ENCODE measurements at places on chromosomes 6 and 20.

GRCh38 chr20:20571068-20571780 is 141.2 kb downstream of the RALGAPA2 start:
- DNase-seq: no peak

GRCh38 chr20:53298911-53299310 is 294.7 kb downstream of the ZNF217 start:
- DNase-seq: no peak

DNA sequence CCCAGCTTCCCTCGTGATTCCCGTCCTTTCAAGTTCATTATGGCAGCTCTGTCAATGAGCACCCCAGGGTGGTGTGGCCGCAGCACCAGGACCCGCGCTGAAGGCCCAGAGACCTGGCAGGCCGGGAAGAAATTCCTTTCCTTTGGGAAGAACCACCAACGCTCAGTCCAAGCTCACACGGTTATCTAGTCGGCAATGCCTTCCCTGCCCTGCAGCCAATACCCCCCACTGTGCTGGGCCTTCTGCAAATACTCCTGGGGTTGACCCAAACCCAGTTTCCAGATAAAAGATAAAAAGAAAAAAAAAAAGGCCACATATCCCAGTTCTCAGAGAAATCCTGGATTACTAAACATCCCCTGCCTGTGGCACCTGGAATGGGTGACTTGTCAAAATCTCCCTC is 28.7 kb downstream of the PXDC1 start:
- DNase-seq: no peak

DNA sequence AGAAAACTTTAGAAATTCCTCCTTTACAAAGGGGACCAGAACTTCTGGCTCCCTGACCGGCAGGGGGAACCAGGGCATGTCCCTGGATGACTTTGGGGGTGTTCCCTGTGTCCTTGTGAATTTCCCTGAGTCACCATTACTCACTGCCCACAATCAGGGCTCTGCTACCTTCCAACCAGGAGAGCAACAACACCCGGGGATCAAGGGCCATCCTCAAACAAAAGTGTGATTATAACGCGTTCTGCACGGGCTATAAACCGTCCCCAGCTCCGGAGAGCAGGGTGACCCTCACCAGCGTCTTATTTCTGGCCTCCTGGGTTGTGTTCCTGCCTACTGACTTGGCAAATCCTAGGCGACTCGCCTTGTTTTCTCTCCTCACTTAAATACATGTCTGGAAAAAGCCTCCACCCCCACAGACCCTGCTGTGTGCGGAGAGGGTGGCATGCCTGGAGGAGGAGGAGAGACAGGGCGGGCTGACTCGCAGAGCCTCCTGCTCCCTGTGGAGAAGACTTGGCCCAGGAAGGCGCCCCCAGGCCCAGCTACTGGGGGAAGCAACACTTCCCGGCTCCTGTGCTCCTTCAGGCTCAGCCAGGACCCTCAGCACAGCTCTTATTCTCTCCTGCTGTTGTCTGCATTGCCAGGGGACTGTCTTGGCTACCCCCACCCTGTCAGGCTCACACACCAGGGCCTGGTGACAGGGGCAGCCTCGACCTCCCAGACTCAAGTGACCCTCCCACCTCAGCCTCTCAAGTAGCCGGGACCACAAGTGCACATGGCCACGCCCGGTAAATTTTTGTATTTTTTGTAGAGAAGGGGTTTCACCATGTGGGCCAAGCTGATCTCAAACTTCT is 54.1 kb downstream of the FGD2 start:
- DNase-seq: no peak

DNA sequence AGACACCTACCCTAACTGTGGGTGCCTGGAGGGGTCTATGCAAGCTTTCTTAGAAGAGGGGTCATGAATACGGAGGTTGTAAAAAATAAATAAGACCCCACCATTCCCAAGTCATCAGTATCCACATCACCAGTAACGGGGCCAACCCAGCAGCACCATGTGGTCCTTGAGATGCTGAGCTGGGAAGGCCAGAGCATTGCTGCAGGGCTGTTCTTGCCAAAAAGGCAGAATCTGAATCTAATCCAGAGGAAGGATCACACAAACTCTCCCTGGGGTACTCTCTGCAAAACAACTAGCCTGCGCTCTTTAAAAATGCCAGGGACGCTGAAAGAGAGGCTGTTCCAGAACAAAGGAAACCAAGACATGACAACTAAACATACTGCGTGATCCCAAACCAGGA is 43.2 kb downstream of the SSR1 start:
- no peak for DNase-seq

DNA sequence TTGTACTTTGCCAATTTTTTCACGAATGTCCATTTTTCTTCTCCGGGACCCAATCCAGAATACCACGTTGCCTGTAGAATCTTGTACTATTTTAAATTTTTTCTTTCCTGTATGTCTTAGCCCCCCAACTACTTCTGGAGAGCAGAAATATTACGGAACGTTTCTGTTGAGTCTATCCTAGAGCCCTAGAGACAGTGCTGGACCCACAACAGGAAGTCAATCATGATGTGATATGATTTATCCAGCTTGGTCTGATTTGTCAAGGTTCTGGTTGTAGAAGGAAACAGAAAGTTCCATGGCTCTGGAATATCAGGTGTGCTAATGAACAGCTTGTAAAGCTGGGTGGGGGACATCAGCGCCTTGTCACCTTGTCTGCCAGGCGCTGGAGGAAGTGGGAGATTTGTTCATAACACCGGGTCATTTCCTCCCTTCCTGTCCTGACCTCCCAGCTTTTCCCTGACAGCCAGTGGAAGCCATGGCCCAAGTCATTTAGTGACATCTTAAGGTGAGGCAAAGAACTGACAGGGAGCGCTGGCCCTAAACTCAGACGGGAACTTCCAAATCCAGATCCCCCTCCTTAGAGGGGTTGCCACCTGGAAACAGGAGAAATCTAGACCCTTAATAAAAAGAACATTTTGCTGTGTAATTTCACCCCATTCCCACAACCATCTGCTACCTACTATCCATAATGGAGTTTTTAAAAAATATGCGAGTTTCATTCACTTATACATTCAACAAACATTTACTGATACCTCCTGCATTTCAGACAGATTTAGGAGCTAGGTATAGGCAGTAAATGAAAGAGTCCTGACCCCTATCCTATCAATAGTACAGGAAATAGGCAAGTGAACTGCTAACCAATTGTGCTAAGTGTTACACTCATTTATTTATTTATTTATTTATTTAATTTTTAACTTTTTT is 130.5 kb downstream of the ZFP64 start:
- DNase-seq: no peak

- no peak for DNase-seq
Observed at GRCh38 chr20:44888226-44889103, 3.0 kb downstream of the YWHAB start.

GRCh38 chr6:124903797-124904196 is 58.4 kb upstream of the RNF217 start:
- DNase-seq: no peak

DNA sequence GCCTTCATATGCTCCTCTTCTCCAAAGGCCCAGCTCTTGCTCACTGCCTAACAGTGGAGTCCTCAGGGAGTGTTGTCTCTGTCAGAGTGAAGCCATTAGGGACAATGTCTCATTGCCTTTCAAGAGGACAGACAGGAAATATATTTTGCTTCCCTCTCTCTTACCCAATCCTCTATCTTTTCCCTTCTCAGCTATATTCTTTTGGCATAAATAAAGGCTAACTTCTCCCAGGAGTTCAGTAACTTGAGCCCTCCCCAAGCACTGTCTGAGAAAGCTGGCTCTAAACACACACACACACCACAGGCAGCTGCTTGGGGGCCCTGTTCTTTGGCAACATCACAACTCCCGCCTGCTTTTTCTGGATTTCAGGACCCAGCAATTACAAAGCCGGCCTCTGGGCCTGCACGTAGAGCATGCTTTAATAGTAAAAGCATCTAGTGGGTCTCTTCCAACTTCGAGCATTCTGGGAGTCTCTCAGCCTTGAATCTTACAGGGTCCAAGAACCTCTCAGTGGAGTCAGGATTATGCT is 34.7 kb upstream of the LAMA4 start:
- no peak for DNase-seq

DNA sequence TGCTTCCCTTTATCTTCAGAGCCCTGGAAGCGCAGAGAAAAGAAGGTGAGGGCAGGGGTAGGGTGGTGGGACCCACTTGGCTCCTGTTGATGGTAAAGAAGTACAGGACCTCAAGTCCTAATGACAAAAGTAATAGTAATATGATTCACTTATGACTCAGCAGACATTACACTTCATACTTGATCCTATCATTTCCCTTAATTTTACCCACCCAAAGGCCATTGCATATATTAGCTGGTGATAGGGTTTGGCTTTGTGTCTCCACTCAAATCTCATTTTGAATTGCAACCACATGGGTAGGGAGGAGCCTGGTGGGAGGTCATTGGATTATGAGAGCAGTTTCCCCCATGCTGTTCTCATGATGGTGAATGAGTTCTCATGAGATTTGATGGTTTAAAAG is 880.7 kb downstream of the KIF16B start:
- DNase-seq: no peak

DNA sequence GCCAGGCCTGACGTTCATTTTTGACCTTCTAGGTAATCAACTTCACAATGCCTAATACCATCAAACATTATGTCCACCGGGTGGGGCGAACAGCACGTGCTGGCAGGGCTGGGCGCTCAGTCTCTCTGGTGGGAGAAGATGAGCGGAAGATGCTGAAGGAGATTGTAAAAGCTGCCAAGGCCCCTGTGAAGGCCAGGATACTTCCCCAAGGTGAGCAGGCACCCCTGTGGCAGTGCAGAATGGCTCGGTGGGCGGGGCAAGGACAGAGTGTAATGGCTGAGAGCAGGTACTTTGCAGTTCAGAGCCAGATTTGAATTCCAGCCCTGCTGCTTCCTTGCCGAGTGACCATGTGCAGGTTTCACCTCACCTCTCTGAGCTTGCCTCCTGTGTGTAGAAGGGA is 17.1 kb downstream of the DDX27 start:
- DNase-seq: no peak

- no peak for DNase-seq
Observed at GRCh38 chr6:8014947-8015346, 49.2 kb downstream of the BLOC1S5 start.

GRCh38 chr20:38873050-38873581 is 53.1 kb upstream of the FAM83D start:
- DNase-seq: peak; percentile 90

DNA sequence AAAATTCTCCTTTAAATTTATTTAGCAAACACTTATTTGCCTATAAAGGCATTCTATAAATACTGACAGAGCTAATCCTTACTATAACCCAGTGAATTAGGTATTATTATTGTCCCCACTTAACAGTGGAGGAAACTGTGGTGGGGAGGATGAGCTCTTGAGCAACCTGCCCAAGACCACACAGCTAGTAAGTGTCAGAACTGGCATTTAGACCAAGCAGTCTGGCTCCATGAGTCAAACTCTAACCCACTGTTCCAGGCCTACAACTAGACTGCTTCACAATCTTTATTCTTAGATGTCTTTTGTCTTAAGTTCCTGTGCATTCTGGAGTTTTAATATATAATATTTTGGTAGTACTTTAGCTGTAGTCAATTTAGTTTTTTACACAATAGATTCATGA is 530.8 kb downstream of the BCKDHB start:
- no peak for DNase-seq

GRCh38 chr6:5866547-5867051 is 140.1 kb downstream of the NRN1 start:
- no peak for DNase-seq

GRCh38 chr6:31907158-31907813 is 5.4 kb upstream of the ZBTB12 start:
- no peak for DNase-seq

- DNase-seq: no peak
Observed at GRCh38 chr20:14553774-14554534, 216.5 kb upstream of the FLRT3 start.

- DNase-seq: no peak
Observed at GRCh38 chr6:37648465-37649330, 49.0 kb downstream of the MDGA1 start.

DNA sequence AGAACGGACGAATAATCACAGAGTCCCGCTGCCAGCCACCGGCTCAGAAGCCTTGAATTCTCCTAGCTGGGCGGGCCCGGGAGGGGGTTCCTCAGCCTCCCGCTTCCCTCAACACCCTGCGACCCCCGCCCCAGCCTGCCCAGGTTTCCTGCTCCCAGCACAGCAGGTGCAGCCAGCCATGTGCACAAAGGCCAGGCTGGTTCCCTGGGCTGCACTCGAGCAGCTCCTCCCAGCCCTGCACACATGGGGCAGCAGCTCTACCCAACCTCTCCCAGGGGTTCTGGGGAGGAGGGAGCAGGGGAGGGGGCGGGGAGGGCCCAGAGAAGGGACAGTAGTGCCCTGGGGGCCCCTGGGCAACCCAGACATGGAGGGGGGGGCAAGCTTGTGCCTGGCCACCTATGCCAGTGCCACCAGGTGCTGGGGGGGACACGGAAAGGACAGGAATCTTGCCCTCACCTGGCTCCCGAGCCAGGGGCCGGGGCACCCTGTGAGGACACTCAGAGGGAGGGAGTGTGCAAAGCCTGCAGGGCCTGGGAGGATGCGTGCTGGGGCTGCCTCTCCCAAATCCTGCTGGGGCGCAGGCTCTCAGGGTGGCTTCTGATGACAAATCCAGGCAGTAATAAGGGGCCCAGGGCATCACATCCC is 1.2 kb upstream of the NTSR1 start:
- no peak for DNase-seq

DNA sequence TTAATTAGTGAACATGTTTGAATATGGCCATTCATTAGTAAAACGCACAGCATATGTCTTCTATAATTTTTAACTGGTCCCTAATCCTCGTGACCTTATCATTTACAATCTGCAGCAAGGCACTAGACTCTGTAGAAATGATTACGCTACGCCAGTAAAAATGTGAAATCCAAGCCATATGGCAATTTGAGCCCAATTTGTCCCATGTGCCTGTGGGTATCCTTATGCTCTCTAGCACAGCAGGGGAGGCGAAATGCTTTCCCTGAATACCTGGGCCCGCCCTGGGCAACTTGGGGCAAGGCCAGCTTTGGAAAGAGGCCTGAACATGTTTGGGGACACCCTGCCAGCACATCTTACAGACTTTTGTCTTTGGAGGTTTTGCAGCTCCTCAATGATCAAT is 122.7 kb upstream of the AGPAT4 start:
- no peak for DNase-seq

- DNase-seq: no peak
Observed at GRCh38 chr20:50341880-50342637, 151.4 kb downstream of the CEBPB start.

GRCh38 chr6:4638641-4639040 is 137.6 kb upstream of the CDYL start:
- DNase-seq: no peak

All from stimulated activated naive CD4-positive, alpha-beta T cell treated with Interleukin-2 at 50 U/mL for 16 hours (primary cell).